ENCODE measurements at places on chromosomes 13 and 19. TPM values are rescaled to one million over a fixed set of nuclear protein-coding genes. Genes with fewer than 3 reads are reported as not detected.

Gene SLC6A16
- total RNA-seq: 1.1 TPM

GRCh38 chr19:42352301-42353259 is 27.1 kb downstream of the MEGF8 start:
- no peak for DNase-seq
- peaks cover 26% of the 10 kb centered on the region for H3K36me3 ChIP-seq
- H3K27me3 ChIP-seq: no peaks in the 10 kb centered on the region
- no peaks in the 10 kb centered on the region for H3K4me1 ChIP-seq
- no peak overlapping the region for H3K4me3 ChIP-seq

Gene SAMD1
- total RNA-seq: 8.7 TPM

Gene CHST8
- 0.36 TPM for total RNA-seq

Gene DNAAF3
- not detected for total RNA-seq

GRCh38 chr13:51938454-51938853 is 72.8 kb downstream of the ATP7B start:
- H3K36me3 ChIP-seq: no peaks in the 10 kb centered on the region
- no peaks in the 10 kb centered on the region for H3K4me1 ChIP-seq
- H3K27ac ChIP-seq: no peak overlapping the region
- no peak overlapping the region for H3K4me3 ChIP-seq

GRCh38 chr13:20305587-20305986 is 73.5 kb upstream of the GJB6 start:
- no peaks in the 10 kb centered on the region for H3K4me1 ChIP-seq
- no peak overlapping the region for H3K4me3 ChIP-seq
- peaks cover 26% of the 10 kb centered on the region for H3K27me3 ChIP-seq

DNA sequence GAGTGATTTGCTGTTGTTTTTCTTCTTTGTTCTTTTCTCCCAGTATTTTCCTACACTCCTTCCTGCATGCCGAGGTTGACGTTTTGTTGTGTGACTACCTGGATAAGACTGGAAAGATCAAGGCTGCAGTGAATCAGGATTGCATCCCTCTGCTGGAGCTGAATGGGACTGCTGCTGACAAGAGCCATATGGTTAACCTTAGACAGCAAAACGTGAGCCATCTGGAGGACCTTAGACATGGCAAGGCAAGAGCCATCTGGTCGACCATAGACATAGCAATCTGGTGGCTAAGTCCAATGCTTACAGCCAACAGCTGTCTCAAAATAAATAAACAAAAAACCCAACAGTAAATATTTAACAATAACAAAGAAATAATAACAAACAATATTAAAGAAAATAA is 42.6 kb upstream of the ZNF91 start:
- DNase-seq: no peak
- no peaks in the 10 kb centered on the region for H3K36me3 ChIP-seq
- no peaks in the 10 kb centered on the region for H3K27me3 ChIP-seq
- no peak overlapping the region for H3K4me3 ChIP-seq
- H3K27ac ChIP-seq: no peak overlapping the region
- H3K4me1 ChIP-seq: no peaks in the 10 kb centered on the region

Gene MEDAG
- total RNA-seq: 14.3 TPM

- no peak overlapping the region for H3K4me3 ChIP-seq
- H3K4me1 ChIP-seq: peaks cover 4% of the 10 kb centered on the region
- no peak for DNase-seq
- H3K36me3 ChIP-seq: no peaks in the 10 kb centered on the region
Measured at GRCh38 chr13:99663185-99663825, 162.0 kb downstream of the TM9SF2 start.

DNA sequence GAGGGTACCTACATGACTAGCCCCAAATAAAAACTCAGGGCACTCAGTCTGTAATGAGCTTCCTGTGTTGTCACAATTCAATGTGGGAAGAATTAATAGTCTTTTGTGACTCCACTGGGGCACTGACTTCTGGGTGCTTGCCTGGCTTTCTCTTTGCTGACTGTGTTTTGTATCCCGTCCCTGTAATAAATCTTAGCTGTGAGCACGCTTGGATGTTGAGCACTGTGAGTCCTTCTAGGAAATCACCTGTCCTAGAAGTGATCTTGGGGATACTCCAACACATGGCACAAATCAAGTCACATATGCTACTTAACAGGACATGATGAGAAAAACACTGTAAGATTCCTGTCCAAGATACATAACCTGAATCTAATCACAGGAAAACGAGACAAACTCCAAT is 83.0 kb downstream of the USP12 start:
- H3K36me3 ChIP-seq: peaks cover 6% of the 10 kb centered on the region
- peaks cover 6% of the 10 kb centered on the region for H3K4me1 ChIP-seq
- no peaks in the 10 kb centered on the region for H3K27me3 ChIP-seq
- DNase-seq: no peak
- H3K27ac ChIP-seq: peak overlapping the region; percentile 50

DNA sequence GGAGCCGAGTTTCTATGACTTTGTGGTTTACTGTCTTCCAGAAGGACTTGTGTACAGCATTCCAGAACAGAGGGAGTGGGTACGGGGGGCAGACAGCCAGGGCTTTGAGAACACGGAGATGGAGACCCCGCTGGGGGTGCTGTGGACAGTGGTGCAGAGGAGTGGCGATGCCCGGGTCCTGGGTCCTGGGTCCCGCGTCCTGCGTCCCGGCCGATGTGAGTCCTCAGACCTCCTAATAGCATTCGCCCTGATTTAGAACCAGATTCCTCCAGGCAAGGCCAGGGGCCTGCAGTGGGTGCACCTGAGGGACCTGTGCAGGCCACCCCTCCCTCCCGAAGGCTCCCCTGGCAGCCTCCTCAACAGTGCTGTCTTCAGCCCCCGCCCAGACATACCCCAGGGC is 97.9 kb downstream of the KDM4B start:
- no peak overlapping the region for H3K27ac ChIP-seq
- no peaks in the 10 kb centered on the region for H3K36me3 ChIP-seq
- no peak overlapping the region for H3K4me3 ChIP-seq
- no peak for DNase-seq
- H3K4me1 ChIP-seq: no peaks in the 10 kb centered on the region

GRCh38 chr19:32852216-32852615 is 17.4 kb downstream of the SLC7A9 start:
- no peak overlapping the region for H3K4me3 ChIP-seq
- H3K27ac ChIP-seq: no peak overlapping the region
- H3K36me3 ChIP-seq: no peaks in the 10 kb centered on the region
- no peaks in the 10 kb centered on the region for H3K27me3 ChIP-seq
- DNase-seq: no peak

GRCh38 chr13:39148513-39148961 is 110.3 kb downstream of the NHLRC3 start:
- no peak overlapping the region for H3K4me3 ChIP-seq
- H3K27ac ChIP-seq: no peak overlapping the region
- DNase-seq: no peak
- H3K27me3 ChIP-seq: no peaks in the 10 kb centered on the region

Gene SULT2B1
- total RNA-seq: 0.82 TPM

- H3K36me3 ChIP-seq: no peaks in the 10 kb centered on the region
- no peak overlapping the region for H3K4me3 ChIP-seq
- H3K27me3 ChIP-seq: no peaks in the 10 kb centered on the region
- H3K4me1 ChIP-seq: no peaks in the 10 kb centered on the region
- no peak overlapping the region for H3K27ac ChIP-seq
Measured at GRCh38 chr13:35920816-35921215, 210.4 kb downstream of the DCLK1 start.

- peaks cover 12% of the 10 kb centered on the region for H3K36me3 ChIP-seq
- no peak overlapping the region for H3K4me3 ChIP-seq
- no peaks in the 10 kb centered on the region for H3K27me3 ChIP-seq
- no peak overlapping the region for H3K27ac ChIP-seq
Measured at GRCh38 chr13:36872621-36873020, 47.4 kb downstream of the SMAD9 start.

Gene EXOC3L2
- 0.33 TPM for total RNA-seq

DNA sequence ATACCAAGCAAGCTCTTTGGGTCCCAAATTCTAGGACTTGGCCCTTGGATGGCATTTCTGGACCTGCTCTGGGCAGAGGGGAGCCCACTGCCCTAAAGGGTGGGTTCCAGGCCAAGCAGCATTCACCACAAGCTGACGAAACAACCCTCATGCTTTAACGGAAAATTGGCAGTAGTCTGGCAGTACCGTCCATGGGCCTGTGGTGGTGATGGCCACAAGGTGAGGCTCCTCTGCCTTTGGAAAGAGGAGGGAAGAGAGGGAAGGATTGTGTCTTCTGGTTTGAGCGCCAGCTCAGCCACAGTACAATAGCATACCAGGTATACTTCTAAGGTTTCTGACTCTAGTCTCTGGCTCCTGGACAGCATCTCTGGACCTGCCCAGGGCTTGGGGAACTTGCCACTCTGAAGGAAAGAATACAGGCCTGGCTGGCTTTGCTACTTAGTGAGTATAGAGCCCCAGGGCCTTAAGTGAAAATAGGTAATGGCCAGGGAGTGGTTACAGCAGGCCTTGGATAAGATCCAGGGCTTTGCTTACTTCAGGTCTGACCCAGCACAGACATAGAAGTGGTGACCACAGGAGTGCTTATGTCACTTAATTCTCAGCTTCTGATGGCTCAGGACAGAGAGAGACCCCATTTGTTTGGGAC is 595.5 kb downstream of the LMO7 start:
- H3K27me3 ChIP-seq: no peaks in the 10 kb centered on the region
- H3K36me3 ChIP-seq: no peaks in the 10 kb centered on the region
- DNase-seq: no peak
- H3K4me3 ChIP-seq: no peak overlapping the region
- no peaks in the 10 kb centered on the region for H3K4me1 ChIP-seq

GRCh38 chr19:588093-588740 is 1.5 kb upstream of the HCN2 start:
- H3K4me3 ChIP-seq: no peak overlapping the region
- H3K36me3 ChIP-seq: peaks cover 5% of the 10 kb centered on the region
- H3K27me3 ChIP-seq: peaks cover 41% of the 10 kb centered on the region
- peaks cover 40% of the 10 kb centered on the region for H3K4me1 ChIP-seq
- no peak overlapping the region for H3K27ac ChIP-seq
- peak; percentile 80 for DNase-seq

GRCh38 chr19:51807111-51807701 is 12.2 kb downstream of the FPR3 start:
- DNase-seq: no peak
- H3K4me1 ChIP-seq: no peaks in the 10 kb centered on the region
- no peak overlapping the region for H3K4me3 ChIP-seq
- H3K36me3 ChIP-seq: no peaks in the 10 kb centered on the region

Gene FCAR
- 0.49 TPM for total RNA-seq

- H3K27ac ChIP-seq: no peak overlapping the region
- no peaks in the 10 kb centered on the region for H3K36me3 ChIP-seq
- H3K4me1 ChIP-seq: no peaks in the 10 kb centered on the region
- no peak for DNase-seq
Measured at GRCh38 chr13:51922771-51923480, 61.2 kb downstream of the CCDC70 start.

Gene CBY2
- total RNA-seq: not detected

GRCh38 chr13:48731957-48732569 is 78.3 kb downstream of the CYSLTR2 start:
- no peaks in the 10 kb centered on the region for H3K4me1 ChIP-seq
- no peak overlapping the region for H3K4me3 ChIP-seq
- no peaks in the 10 kb centered on the region for H3K27me3 ChIP-seq

DNA sequence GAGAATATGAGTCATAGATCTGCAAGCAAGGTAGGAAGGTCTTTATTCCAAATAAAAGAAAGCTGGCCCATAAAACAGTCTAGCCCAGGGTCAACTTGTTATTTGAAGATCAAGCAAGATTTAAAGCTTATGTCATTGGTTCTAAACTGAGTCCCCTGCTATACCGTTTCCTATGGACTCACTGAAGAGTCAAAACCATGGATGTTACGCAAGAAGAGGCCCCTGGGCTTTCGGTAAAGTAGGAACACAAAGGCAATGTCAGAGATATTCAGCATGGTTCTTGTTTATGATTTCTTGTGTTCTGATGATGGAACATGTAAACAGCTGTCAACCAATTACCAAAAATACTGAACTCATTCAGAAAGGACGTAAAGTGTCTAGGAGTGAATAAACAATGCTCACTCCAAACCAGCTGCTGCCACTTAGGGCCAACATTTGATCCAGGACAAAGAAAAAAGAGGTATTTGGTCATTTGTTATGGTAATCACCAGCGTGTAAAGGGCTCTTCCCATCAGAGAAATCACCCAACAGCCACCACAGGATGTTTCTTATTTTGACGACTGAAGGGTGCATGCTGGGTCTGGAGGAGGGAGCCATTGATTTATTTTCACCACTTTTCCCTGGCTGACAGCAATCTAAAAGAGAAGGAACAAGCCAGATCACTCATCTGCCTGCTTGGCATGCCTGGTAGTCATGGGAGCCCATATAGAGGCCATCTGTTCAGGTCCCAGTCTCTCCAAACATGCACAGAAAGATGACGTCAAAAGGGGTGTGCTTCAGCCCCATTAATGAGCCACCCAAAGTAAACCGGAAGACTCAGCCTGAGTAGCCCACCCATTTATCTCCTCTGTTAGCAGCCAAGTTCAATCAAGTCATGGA is 68.3 kb downstream of the FGF14 start:
- H3K4me3 ChIP-seq: no peak overlapping the region
- H3K27ac ChIP-seq: no peak overlapping the region
- no peaks in the 10 kb centered on the region for H3K4me1 ChIP-seq
- DNase-seq: no peak
- no peaks in the 10 kb centered on the region for H3K36me3 ChIP-seq
- H3K27me3 ChIP-seq: no peaks in the 10 kb centered on the region

DNA sequence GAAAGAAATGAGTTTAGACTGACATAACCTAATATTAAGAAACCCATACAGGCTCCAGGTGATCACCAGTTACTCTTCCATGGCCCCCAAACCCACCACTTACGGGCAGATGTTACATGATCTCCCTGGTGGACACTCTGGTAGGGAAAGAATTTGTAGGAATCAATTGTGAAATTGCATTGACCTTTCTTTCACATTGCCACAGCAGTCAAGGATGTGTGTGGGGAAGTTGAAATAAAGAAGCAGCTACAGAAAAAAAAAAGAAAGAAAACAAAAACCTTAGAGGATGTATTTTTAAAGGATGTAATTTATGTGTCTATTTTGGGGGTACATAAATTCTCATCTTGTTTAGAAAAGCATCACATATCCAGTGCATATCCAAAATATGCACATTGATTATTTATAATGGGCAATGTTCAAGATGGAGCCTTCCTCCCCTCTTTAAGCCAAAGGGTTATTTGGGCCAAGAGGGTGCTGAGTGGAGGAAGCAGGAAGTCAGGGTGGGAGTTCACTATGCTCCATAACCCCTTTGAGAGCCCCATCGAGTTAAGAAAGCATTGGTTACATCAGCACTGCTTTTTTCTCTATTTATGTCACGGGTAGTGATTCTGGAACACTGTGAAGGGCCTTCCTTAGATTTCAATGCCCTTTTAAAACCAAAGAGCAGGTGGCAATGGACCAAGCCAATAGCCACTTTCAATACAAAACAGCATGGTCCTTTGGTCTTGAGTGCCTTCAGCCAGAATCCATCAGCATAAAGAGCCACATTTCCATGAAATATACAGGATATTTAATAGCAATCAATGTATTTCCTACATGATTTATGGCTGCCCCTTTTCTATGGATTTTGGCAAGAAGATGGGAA is 169.6 kb downstream of the LACC1 start:
- no peak for DNase-seq
- no peaks in the 10 kb centered on the region for H3K36me3 ChIP-seq
- H3K4me1 ChIP-seq: peaks cover 31% of the 10 kb centered on the region
- H3K27me3 ChIP-seq: no peaks in the 10 kb centered on the region

- no peak overlapping the region for H3K4me3 ChIP-seq
- H3K4me1 ChIP-seq: no peaks in the 10 kb centered on the region
- DNase-seq: no peak
- no peaks in the 10 kb centered on the region for H3K36me3 ChIP-seq
Measured at GRCh38 chr13:99812625-99813024, 158.9 kb downstream of the ZIC5 start.

Gene FIZ1
- total RNA-seq: 3.5 TPM

GRCh38 chr19:16623576-16623975 is 4.4 kb downstream of the MED26 start:
- no peak for DNase-seq
- no peaks in the 10 kb centered on the region for H3K27me3 ChIP-seq
- H3K27ac ChIP-seq: no peak overlapping the region
- H3K4me3 ChIP-seq: no peak overlapping the region
- peaks cover 70% of the 10 kb centered on the region for H3K4me1 ChIP-seq

Gene CD70
- total RNA-seq: not detected
